Fibroblast of villous mesenchyme (primary cell): ENCODE measurements at places on chromosomes 4 and X.

GRCh38 chr4:128291096-128291495 is 3.5 kb upstream of the PGRMC2 start:
- DNase-seq, result no peak

DNA sequence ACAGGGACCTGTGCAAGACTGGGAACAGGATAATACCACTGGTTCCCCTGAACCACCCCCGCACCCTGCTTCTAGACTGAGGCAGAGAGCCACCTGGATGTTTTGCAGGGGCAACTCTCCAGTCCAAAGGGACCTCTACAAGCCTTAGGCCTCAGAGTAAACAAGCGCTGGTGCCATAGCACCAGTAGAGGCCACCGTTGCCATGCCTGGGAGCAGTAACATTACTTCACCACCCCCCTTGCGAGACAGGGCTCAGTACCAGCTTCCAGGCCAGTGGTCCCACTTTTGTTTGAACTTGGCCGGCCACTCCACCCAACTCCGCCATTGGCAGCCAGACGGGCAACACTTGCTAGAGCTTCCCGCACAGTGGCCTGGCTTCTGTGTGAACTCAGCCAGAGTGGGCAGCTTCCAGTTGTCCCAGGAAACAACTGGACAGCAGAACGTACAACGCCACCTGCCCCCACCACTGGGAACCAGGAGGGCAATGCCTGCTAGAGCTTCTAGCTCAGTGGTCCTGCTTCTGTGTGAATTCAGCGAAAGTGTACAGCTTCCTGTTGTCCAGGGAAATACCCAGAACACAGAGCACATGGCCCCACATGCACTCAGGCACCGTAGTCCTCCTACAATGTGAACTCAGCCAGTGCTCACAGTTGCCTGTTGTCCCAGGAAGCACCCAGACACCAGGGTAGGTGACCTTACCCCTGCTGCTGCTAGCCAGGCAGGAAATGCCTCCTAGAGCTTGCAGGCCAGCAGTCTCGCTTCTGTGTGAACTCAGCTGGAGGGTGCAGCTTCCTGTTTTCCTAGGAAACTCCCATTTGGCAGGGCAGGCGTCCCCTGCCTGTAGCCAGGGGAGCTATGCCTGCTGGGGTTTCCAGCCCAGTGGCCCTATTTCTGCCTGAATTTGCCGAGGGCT is 39.9 kb upstream of the PCDH19 start:
- DNase-seq, result no peak

GRCh38 chr4:58962424-58962823 is 1852.2 kb upstream of the IGFBP7 start:
- DNase-seq, result no peak

GRCh38 chrX:4253092-4253491 is 539.6 kb upstream of the PRKX start:
- DNase-seq, result no peak

- DNase-seq, result no peak
Observed at GRCh38 chrX:37686369-37686995, 891 bp downstream of the XK start.

DNA sequence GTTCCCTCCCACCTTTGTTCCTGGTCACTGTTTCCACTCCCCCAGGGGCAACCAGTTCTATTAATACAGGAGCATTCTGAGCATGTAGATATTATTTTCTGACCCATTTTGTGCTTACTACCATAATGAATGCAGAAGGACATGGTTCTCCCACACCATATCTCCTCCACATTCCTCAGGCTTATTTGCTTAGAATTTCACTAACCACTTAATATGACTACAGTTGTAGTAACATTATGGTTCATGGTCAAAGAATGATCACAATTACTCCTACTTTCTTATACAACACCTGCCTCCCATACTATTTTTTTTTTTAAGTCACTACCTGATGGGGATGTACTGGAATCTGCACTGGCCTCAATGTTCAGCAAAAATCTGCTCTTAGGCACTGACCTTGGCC is 7.5 kb upstream of the FAM184B start:
- DNase-seq, result no peak

DNA sequence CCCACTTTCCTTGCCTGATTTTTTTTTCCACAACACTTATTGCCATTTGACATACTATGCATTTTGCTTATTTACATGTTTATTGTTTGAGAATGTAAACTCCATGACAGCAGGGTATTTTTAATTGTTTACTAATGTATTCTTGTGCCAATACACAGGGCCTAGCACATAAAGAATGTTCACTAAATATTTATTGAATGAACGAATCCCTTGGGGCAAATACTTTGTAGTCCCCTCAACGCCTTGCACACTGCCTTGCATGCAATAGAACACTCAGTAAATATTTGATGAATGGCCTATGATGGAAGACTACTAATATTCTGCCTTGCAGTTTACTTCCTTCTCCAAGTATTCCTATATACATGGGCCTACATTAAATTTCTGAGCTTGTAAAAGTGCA is 1.4 kb upstream of the PRPS1 start:
- no peak for DNase-seq

DNA sequence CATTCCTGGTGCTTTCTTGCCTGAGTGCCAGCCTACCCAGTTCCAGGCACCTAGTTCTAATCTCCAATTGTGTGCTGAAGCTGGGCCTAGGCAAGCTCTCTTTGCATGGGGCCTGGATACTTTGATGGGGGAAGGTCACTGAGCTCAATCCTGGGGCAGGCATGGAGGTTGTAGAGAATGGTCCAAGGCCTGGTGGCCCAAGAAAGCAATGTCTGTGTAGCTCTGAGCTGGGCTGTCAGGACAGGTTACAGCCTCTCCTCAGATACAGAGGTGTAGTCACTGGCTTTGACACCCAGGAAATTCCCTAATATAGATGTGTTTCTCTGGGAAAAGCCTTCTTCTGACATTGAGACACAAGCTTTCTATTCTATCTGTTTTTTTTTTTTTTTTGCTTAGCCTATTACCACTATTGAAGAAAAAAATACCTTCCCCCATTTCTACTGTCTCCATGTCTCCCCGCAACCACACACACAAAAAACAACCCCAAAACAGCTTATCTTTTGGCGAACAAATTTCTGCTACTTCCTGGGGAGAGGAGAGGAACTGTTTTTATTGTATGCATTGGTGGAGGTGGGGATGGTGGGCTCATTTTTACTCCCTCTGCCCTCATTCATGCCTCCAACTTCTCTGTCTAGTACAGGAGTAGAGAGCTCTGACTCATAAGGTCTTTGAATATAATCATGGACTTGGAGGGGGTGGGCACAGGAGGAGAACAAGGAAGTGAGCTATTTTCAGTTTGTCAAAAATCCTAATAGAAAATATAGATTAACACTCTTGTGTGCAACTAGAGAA is 66.7 kb upstream of the DHX15 start:
- DNase-seq, result no peak

- DNase-seq, result no peak
Observed at GRCh38 chr4:25783943-25784342, 78.8 kb downstream of the SEL1L3 start.

DNA sequence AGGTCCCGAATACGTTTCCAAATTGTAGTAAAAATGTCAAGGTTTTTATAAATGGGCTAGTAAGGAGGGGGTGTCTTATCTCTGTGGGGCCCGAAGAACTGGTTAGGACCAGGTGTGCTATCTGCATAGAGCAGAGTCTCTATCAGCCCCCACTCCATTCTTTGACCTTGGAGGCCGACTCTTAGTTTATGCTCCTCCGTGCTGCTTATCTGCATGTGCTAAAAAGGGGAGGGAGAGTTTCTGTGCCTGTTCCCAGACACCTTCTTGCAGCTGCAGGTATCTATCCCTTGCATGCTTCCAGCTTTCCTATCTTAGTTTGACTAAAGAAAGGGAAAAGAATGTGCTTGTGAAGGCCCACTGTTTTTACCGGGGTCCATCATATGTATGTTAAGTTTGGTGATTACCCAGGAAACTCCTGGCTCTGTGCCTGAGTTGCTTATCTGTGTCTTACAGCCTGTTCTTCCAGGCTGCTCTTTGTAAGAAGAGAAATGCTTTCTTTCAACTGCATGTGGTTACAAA is 28.6 kb upstream of the NAF1 start:
- DNase-seq, result no peak

DNA sequence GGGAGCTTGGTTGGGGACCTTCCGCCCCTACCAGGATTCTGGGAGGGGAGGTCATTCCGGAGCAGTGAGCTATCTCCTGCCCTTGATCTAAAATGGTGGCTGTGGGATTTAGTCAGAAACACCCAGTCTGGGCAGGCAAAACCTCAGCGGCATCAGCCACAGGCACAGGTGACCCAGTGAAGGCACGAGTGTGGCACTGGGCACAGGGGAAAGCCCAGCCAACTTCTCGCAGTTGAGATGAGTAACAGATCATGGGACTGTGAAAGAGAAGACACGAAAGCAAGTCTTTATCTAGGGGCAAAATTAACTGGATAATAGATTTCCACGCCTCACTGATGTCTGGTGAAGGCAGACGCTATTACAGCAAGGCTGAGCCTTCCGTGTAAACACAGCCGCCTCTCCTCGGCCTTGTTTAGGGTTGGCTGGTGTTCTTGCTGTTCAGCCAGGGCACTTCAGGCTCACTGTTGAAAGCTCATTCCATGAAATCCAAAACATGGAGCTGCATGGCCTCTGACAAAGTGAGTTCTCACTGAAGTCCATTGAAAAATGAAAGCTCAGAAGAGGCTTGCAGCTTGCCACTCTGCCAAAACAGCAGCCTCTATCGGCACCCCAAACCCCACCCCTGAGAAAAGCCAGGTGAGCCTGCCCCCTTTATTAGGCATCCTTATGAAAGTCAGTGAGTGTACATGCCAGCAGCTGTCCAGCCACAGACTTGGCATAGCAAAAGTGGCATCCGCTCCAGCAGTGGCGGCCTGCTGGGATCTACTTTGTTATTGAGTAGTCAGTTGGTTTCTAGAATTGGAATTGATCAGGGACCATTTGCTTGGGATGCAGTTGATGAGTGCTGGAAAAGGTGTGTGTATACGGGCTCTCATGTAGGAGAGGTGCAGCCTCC is 102.3 kb upstream of the MTM1 start:
- DNase-seq, result peak; percentile 46

DNA sequence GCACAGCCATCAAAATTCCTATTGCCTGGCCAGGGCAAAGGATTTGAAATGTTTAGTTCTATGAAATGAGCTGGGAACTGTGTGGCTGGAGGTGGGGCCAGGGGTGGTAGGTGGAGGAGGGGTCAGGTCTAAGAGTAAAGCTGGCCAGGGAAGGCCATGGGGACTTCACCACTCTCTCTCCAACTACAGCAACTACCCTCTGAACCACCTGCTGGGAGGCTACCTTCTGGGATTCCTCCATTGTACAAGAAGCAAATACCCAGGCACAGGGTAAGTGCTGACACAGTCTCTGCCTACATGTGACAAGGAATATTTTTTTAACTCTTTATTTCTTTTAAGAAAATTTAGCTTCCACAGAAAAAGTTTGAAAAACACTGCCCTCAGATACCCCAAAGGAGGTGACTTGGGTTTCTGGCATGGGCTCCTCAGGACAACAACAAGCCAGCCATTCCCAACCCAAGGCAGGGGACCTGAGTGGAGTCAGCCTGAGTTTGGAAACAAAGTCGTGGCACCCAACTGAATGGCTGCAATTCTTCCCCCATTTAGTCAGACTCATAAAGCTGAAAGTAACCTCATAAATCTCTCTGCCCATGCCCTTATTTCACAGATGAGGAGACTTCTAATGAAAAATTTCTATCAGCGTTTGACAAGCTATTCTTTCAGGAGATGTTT is 593.8 kb upstream of the DIPK2B start:
- no peak for DNase-seq
